ENCODE measurements at places on chromosomes 6 and 20. TPM values are rescaled to one million over a fixed set of nuclear protein-coding genes. Genes with fewer than 3 reads are reported as not detected.

EPPIN gene
- not detected for total RNA-seq

PSORS1C2 gene
- total RNA-seq = not detected

KIF25 gene
- not detected for total RNA-seq

HTR1E gene
- total RNA-seq = not detected

UST gene
- 3.7 TPM for total RNA-seq

DNA sequence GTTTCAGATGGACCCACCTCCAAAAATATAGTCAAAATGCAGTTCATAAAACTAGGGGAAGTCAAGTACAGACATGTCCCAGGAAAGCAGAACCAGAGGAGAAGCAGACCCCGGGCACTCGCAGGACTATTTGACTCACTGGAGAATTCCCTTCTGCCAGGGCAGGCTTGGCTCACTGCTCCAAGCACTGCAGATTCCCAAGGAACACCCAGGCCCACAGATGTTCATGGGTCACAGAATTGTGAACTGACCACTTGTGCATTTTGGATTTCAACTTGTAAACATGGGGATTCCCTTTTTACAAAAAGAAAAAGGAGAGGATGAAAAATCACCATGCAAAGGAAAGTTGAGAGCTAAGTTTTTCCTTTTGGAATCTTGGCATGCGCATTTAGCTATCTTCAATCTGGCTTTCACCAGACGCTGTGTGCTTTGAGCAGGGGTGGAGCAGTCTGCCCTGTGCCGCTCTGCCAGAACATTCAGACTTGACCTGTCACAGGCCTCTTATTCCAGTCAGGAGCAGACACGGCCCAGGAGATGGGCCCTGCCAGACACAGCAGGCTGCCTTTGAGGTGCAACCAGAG is 237.5 kb upstream of the TAB2 start:
- no peak for DNase-seq
- no peaks in the 10 kb centered on the region for H3K36me3 ChIP-seq
- H3K27me3 ChIP-seq = no peaks in the 10 kb centered on the region
- peak overlapping the region; percentile 33 for H3K27ac ChIP-seq
- peaks cover 82% of the 10 kb centered on the region for H3K4me1 ChIP-seq
- H3K4me3 ChIP-seq = no peak overlapping the region

GRCh38 chr6:69719602-69720193 is 77.1 kb downstream of the LMBRD1 start:
- no peak overlapping the region for H3K4me3 ChIP-seq
- no peaks in the 10 kb centered on the region for H3K27me3 ChIP-seq
- no peak for DNase-seq
- H3K27ac ChIP-seq = no peak overlapping the region

DNA sequence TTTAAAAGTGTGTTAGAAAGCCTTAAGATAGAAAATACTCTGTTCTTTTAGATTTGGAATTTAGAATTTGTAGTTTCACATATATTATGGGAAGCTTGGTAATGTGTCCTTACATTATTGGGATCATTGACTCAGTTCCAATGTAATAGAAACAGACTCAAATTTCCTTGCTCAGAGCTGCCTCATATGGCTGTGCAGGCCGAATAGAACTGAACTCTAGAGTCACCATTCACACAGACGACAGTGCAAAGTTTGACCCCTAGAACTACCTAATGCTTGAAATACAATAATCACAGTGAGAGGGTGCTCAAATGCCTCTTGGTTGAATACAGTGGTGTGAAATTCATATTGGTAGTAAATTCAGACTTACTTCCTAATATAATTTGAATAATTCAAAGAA is 482.7 kb upstream of the CITED2 start:
- no peak for DNase-seq
- no peaks in the 10 kb centered on the region for H3K36me3 ChIP-seq
- no peak overlapping the region for H3K4me3 ChIP-seq
- no peaks in the 10 kb centered on the region for H3K4me1 ChIP-seq
- H3K27me3 ChIP-seq = peaks cover 2% of the 10 kb centered on the region

DNA sequence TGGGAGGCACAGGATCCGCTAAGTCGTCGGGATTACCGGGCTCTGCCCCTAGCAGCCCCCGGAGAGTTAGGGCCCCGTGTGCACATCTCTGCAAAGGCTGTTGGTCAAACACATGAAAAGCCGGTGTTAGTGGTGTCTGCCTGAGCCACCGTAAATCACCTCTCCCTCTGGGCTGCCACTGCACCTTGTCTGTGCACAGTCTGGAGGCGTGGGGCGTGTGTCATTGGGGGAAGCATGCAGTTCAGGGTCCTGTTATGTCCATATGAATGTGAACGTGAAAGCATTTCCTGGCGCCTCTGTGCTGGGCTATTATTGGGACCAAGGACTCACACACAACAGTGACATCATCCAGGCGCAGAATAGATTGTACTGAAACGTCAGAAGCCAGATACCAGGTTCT is 305.6 kb downstream of the NRN1 start:
- DNase-seq = no peak
- H3K4me3 ChIP-seq = no peak overlapping the region
- peaks cover 11% of the 10 kb centered on the region for H3K4me1 ChIP-seq
- no peaks in the 10 kb centered on the region for H3K27me3 ChIP-seq
- H3K36me3 ChIP-seq = peaks cover 2% of the 10 kb centered on the region

- H3K4me1 ChIP-seq = peaks cover 11% of the 10 kb centered on the region
- H3K36me3 ChIP-seq = peaks cover 21% of the 10 kb centered on the region
- H3K27me3 ChIP-seq = no peaks in the 10 kb centered on the region
- no peak overlapping the region for H3K4me3 ChIP-seq
These were observed 64.6 kb downstream of the MAN1A1 start for GRCh38 chr6:119284861-119285521.

- DNase-seq = peak; percentile 15
- H3K36me3 ChIP-seq = no peaks in the 10 kb centered on the region
- peaks cover 16% of the 10 kb centered on the region for H3K4me1 ChIP-seq
- peaks cover 37% of the 10 kb centered on the region for H3K27me3 ChIP-seq
- no peak overlapping the region for H3K27ac ChIP-seq
- H3K4me3 ChIP-seq = no peak overlapping the region
These were observed 673 bp downstream of the MARCKS start for GRCh38 chr6:113857556-113858479.

GRCh38 chr20:56995635-56996075 is 270.8 kb downstream of the BMP7 start:
- H3K36me3 ChIP-seq = no peaks in the 10 kb centered on the region
- no peak overlapping the region for H3K27ac ChIP-seq
- H3K4me3 ChIP-seq = no peak overlapping the region
- H3K4me1 ChIP-seq = no peaks in the 10 kb centered on the region

DNA sequence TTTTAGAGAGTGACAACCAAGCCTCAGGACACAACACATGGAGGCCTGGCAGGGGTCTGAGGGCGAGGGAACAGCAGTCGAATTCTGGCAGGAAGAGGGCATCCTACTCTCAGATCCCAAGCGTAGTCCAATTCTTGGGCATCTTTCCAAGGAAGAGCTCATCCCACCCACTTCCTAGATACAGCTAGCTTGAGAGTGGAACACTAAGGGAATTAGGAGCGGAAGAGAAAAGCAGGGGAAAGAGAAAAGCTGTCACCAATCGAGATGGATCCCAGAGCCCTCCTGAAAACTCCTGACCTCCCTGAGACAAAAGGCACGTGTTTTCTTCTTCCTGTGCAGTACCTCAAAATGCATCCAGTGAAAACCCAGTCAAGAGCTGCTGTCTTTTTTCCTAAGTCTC is 67.1 kb downstream of the GFOD1 start:
- no peak overlapping the region for H3K4me3 ChIP-seq
- DNase-seq = no peak
- H3K27ac ChIP-seq = no peak overlapping the region
- H3K4me1 ChIP-seq = peaks cover 9% of the 10 kb centered on the region
- H3K27me3 ChIP-seq = no peaks in the 10 kb centered on the region
